ENCODE measurements at places on chromosomes 2 and 18.
A peak's percentile ranks its signal among the peaks of the same experiment; 100 is the strongest.

- DNase-seq: no peak
Observed at GRCh38 chr2:142234741-142235140, 103.9 kb upstream of the LRP1B start.

GRCh38 chr18:43757273-43757672 lies 480.0 kb upstream of the SYT4 start:
- no peak for DNase-seq

GRCh38 chr18:54296062-54296461 lies 26.7 kb downstream of the POLI start:
- no peak for DNase-seq

GRCh38 chr2:203551778-203552177 lies 16.7 kb upstream of the RAPH1 start:
- DNase-seq: no peak

DNA sequence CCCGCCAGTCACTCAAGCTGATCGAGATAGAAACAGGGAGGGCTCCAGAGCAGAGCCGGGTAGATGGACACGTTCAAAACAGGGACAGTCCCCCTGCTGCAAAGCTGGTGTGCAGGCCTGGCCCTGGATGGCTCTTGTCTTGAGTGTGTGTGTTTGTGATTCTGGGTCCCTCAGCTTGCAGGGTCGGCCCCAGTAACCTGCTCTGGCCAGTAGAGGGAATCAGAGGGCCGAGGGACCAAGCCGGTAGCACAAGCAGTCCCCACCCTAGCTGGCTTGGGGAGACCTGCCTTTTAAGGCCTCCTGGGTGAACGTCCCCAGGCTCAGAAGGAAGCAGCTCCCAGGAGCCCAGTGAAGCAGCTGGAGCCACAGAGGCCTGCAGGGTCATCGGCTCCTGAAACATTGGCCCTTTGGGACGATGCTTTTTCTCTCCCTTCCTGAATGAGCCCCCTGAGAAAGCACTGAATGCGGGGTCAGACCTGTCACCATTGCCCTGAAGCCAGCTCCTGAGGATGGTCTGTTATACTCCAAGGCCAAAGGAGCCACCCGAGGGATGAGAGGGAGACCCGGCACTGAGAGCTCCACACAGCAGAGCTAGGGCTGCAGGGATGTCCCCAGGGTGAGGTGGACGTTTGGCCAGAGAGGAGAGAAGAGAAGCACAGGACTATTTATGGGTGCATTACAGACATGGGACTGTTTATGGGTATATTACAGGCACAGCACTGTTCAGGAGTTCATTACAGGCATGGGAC lies 15.4 kb upstream of the MLPH start:
- peak; percentile 49 for DNase-seq

GRCh38 chr18:22253676-22254075 lies 84.3 kb downstream of the GATA6 start:
- DNase-seq: no peak

DNA sequence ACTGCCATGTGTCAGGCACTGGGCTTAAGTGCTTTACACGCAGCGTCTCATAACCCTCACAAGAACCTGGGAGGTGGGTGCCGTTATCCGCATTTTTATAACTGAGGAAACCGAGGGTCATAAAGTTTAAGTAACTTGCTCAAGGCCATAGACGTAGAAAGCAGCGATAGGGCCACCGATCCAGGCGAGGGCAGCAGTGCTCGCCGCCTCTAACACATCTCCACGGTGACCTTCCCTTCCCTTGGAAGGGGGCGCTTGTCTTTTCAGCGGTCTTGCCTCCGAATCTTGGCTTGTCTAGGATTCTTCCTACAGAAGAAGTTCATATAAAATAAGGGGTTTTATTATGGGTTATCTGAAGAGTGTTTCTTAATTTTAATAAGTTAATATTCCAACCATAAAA lies 186.6 kb downstream of the GBX2 start:
- no peak for DNase-seq
